ENCODE measurements at places on chromosomes 3 and 15. TPM values are rescaled to one million over a fixed set of nuclear protein-coding genes. Genes with fewer than 3 reads are reported as not detected.

Gene PLA2G4D
- not detected for total RNA-seq

Gene STRC
- 1.2 TPM for total RNA-seq

Gene ACTC1
- 0.11 TPM for total RNA-seq

DNA sequence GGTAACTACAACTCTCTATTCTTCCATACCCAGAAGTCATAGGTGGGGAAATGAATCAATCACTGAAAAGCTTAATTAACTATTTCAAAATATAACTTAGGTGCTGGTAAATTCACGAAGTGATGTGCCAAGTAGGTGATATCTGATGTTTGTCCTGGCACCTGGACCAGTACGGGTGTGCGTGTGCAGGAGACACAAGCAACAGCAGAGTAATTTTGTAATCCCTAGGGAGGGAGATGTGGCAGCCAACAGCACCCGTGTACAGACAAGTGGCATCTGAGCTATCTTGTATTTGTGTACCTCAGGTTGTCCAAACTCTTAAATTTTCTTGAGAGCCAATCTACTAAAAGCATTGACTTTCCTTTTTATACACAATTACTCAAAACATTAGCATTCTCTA is 22.8 kb downstream of the USF3 start:
- H3K36me3 ChIP-seq: peaks cover 14% of the 10 kb centered on the region
- no peak for DNase-seq
- no peak overlapping the region for H3K4me3 ChIP-seq
- H3K27ac ChIP-seq: no peak overlapping the region
- H3K4me1 ChIP-seq: peaks cover 5% of the 10 kb centered on the region

GRCh38 chr3:185823078-185824044 is 1.5 kb downstream of the IGF2BP2 start:
- H3K36me3 ChIP-seq: no peaks in the 10 kb centered on the region
- H3K27me3 ChIP-seq: no peaks in the 10 kb centered on the region
- H3K27ac ChIP-seq: peak overlapping the region; percentile 57
- H3K4me1 ChIP-seq: no peaks in the 10 kb centered on the region

Gene ACSBG1
- total RNA-seq: not detected

All from thyroid gland (tissue), 4 donors.